ENCODE measurements at places on chromosomes 5 and 9.

DNA sequence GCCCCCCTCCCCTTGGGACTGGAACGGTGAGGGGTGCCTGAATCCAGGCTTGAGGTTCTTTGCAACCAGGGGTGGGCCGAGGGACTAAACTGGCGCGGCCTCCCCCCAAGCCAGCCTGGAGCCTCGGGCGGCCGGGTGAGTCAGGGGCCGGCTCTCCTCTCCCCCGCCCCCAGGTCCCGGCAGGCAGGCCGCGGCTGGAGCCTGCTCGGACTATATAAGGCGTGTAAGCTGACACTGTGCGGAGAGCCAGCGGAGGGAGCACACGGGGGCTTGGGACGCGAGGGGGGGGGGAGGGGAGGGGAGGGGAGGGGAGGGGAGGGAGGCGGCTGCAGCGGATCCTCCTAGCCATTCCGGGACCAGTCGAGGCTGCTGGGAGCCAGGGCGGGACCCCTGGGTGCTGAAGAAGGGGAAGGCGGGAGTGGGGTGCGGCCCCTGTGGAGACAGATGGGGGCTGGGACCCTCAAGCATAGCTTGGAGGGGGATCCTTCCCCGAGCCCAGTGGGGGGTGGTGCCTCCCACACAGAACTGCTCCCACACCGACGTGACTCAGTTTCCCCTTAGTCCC is 595 bp downstream of the PDLIM7 start:
- DNase-seq = no peak

DNA sequence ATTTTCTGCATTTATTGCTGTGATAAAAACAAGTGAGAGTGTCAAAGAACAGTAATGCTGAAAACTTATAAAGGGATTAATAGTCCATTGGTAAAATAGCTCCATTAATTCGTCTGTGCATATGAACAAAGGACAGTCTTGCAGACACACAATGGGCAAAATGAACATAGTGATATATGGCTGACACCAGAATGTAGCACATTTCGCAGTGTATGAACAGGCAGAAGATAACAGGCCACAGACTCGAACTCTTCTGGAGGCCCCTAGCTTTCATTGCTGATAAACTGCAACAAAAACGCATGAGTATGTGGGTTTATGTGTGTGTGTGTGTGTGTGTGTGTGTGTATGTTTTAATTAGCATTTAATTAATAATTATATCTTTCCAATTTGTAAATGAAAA is 354.8 kb downstream of the TAF11L14 start:
- no peak for DNase-seq

- no peak for DNase-seq
Observed at GRCh38 chr5:157165261-157165660, 803 bp downstream of the GARIN3 start.

- no peak for DNase-seq
Observed at GRCh38 chr9:125243792-125244260, 2.7 kb upstream of the HSPA5 start.

- DNase-seq = no peak
Observed at GRCh38 chr5:112958093-112959088, 18.2 kb upstream of the DCP2 start.

DNA sequence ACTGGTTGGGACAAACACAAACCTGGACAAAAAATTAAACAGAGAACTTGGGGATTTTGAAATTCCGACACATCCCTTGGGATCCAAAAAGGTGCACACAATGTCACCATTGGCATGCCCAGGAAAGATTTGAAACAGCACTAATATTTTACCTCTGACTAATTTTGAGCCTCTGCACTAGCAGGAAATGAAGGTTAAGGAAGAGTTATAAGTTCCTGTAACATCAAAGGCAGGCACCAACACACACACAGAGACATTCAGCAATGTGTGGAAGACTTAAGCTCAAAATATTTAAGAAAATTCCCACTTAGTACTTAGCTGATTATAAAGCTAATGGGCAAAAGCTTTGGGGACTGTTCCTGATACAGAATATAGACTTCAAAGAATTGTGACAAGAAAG is 247.0 kb downstream of the CDH9 start:
- DNase-seq = no peak

GRCh38 chr5:160251406-160252155 is 22.3 kb downstream of the FABP6 start:
- DNase-seq = no peak

DNA sequence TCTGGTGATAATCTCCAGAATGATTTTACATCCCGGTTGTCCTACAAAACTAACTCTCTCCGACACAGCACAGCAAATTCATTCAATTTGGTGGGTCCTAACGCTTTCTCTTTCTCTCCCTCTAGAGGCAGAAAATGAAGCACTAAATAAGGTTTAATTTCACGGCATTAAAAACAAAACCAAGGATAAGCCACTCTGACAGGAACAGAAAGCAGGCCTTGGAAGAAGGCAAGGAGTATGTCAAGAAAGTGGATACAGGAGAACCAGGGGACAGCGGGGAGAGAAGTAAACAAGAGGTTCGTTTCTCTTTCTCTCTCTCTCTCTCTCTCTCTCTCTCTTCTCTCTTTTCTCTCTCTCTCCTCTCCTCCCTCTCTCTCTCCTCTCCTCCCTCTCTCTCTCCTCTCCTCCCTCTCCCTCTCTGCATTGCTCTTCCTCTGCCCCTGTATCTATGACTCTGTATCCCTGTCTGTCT is 49.8 kb downstream of the EBF1 start:
- peak; percentile 29 for DNase-seq

DNA sequence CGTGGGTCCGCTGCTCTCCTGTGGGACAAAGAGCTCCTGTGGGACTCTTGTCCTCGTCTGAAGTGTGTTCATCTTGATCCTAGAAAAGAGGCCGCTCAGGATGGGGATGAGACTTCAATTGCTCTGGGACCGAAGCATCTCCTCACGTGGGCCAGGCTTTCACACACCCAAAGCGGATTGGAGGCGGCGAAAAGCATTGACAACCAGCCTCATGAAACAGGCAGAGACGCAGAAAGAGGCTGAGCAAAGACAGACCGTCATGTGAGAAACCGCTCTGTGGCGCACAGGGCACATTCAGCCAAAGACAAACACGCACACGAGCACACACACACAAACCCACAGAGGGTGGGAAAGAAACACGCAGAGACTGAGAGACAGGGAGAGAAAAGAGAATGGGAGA is 479.5 kb downstream of the SPATA31A7 start:
- no peak for DNase-seq

DNA sequence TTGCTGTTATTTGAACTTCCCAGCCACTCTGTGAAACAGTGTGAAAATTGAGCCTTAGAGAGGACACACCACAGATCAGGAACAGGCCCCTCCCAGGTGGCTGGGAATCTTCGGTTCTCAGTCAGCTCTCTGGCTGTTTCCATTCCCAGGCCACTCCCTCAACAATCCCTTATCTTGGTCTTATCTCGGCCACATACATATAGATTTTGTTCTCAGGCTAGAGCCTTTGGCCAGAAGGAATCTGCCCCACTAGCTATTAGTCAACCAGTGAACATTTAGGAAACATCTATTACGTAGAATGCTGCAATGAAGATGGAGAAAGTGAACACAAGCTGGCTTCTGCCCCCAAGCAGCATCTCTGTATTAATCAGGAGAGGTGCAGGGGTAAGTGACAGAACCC is 21.0 kb upstream of the WWC1 start:
- DNase-seq = no peak

DNA sequence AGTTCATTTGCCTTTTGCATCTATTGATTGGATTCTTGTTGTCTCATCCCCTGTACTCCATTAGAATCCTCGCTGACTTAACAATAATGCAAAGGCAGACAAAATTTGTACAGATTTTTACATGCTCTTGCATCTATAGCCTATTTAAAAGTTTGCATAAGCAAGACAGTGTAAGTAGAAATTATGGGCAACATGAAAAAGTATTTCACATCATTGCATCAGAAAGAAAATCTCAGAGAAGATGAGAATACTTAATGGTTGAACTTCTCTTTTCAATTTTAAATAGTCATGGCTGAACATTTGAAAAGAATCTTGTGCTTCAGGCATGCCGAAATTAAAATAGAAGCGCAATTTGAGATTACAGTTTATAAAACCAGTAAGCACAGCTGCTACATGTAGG is 226.4 kb downstream of the EFNA5 start:
- no peak for DNase-seq

DNA sequence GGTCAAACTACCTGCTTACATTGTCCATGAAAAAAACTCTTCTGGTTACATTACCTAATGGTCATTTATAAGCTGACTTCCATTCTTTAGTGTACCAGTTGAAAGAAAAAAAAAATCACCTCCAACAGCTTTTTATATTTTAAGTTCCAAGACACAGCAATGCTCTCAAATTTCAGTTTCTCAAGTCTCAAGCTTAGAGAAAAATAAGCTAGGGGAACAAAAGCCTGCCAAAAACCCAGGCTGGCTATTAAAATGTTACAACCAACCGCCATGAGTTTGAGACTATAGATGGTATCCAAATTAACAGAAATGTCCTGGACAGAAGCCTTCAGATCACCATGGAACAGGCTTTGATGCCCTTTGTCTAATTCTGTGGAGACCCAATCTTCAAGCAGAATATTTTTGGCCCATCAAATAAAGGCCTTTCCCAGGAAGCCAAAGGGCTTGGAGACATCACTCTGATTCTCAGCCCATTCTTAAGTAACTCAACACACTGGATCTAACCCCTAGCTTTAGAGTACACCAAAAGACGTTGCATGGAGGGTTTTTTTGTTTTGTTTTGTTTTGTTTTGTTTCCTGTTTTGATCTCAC is 343.7 kb downstream of the GLIS3 start:
- no peak for DNase-seq

DNA sequence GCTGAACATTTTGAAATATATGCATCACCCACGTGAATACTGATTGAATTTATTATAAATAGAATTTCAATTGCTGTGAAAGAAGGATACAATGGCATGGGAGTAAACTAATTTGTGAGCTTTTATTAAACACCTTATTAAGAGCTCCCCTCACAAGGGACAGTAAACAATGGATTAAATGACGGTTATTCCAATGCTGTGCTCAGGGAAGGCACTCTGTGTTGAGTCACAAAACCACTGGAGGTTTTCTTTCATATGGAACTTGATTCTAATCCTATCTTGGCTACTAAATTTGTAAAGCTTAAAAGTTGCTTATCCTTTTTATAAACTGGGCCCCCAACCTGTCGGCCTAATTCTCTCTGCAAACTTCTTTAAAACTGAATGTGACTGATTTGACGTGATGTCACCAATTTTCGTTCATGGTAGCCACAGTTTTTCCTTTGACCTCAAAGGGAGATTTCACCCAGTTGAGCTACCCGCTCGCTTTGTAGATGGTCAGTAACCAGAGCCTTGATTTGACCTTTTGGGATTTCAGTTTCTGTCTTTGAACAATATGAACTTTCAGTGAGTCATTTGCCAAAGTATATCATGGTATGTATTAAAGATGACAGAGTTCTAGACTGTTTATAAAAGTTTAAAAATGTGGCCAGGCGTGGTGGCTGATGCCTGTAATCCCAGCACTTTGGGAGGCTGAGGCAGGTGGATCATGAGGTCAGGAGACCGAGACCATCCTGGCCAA is 61.3 kb upstream of the PIK3R1 start:
- DNase-seq = no peak

DNA sequence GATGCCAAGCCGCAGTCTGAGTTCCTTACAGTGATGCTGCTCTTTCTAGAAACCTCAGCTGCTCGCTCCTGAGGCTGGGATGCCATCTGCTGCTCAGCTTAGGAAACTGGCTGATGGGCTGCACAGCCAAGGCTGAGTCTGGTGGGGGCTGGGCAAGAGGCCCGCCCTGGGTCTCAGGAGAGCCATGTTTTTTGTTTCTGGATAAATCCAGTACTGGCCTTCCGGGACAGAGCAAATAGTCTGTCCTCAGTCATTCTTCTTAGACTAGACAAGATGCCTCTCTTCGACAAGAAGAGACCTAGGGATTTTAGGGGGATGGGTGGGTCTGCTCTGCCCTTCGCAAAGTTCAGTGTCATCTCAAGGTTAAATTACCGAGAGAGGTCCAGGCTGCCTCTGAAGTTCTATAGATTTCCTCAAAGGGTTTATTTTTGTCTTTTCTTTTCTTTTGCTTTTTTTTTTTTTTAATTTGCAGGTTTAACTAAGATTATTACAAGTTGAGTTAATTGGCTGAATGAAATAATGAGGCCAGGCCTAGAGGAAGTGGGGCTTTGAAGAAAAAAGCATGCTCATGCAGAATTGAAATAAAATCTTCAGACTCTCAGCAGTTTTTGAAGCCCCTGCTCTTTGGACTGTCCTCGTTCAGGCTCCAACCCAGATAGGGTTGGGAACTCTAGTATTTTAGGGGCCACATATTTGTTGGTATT is 30.6 kb upstream of the MATR3 start:
- peak; percentile 70 for DNase-seq

GRCh38 chr9:129384491-129385210 is 206.6 kb upstream of the IER5L start:
- DNase-seq = no peak

GRCh38 chr5:153624451-153624765 is 133.9 kb downstream of the GRIA1 start:
- DNase-seq = no peak

DNA sequence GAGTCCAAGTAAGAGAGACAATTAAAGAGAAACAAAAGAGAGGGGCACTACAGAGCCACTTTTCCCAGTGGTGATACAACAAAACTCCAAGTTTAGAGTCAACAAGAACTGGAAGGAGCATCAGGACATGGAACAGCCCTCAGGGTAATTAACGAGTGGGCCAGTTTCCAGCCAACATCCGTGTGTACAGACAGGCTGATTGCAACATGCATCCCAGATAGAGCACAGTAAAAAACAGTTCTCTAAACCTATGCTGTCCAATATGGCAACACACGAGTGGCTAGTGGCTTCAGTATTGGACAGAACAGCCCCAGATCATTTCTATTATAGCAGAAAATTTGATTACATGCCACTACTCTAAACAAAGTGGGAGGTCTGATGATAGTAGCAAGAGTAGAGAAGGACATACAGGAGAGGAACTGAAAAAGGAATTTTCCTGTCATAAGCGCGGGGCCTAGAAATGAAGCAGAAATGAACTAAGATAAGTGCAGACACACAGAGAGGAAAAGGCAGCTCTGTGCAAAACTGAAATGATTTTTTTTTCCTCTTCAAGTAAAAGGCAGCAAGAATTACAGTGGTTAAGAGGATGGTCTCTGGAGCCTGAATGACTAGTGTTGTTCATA is 175.6 kb upstream of the CCNG1 start:
- DNase-seq = no peak

DNA sequence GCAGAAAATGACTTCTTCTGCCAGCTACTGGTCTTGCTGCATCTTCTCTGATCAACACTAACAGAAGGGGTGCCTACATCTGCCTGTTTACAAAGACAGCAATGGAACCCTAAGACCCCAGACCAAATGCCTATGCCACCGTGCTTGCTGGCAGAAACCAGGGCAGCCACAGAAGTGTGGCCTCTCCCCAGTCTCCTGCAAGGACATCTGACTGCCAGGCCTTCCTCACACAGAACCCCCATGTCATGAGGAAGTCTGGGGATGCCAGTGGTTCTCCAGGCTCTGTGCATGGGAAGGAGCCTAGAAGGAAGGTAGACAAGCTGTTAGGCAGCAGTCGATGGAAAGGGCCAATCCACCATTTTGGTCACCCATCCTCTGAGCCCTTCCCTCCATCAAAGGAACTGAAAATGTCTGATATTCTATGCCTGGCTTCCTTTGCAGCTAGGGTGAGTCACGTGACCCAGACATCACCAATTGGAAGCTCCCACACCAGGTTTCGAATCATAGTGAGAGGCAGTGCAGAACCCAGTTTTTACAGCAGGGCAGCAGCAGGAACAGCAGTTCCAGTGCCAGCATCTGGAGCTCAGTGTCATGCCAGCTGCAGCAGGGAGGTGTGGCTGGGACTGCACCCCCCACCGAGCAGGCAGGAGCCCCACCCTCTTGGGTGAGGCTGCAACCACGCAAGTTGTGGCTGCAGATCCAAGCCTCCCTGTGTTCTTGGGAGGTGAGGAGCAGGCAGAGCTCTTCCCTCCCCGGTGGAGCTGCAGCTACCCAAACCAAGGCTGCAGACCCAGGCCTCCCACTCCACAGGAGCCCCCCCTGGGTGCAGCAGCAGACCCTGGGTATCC is 123.4 kb downstream of the OLFM1 start:
- no peak for DNase-seq

Data from cerebellar nuclear complex (tissue), 1 donor.